ENCODE measurements at places on chromosomes 12 and 14. TPM values are rescaled to one million over a fixed set of nuclear protein-coding genes. Genes with fewer than 3 reads are reported as not detected.

DNA sequence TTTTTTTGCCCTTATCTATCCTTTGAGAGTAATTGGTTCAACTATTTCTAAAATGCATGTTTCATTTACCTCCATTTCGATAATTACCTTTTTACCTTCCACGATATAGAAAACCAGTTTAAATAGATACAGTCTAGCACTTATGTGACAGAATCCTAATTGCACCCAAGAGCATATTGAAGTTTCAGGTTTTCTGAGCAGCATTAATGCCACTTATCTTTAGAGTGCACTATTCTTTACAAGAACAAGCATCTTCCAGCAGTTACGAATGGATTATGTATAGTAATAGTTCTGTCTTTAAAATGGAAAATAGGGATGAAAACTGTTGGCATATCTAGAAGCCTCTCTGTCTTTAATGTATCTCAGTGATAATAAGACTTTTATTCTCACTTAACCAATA is 82.2 kb upstream of the ATXN7L3B start:
- H3K27ac ChIP-seq = no peak overlapping the region
- DNase-seq = no peak
- no peaks in the 10 kb centered on the region for H3K4me1 ChIP-seq
- H3K4me3 ChIP-seq = no peak overlapping the region

Gene TSPAN9
- 30.1 TPM for total RNA-seq

Gene SERPINA1
- not detected for total RNA-seq

- H3K4me1 ChIP-seq = no peaks in the 10 kb centered on the region
- no peak overlapping the region for H3K27ac ChIP-seq
- no peak overlapping the region for H3K4me3 ChIP-seq
- no peaks in the 10 kb centered on the region for H3K36me3 ChIP-seq
These were observed 500.8 kb upstream of the GARIN6 start for GRCh38 chr12:99146730-99147129.

GRCh38 chr14:53603994-53604393 is 352.6 kb downstream of the BMP4 start:
- H3K4me3 ChIP-seq = no peak overlapping the region
- no peak overlapping the region for H3K27ac ChIP-seq
- H3K27me3 ChIP-seq = peaks cover 3% of the 10 kb centered on the region

DNA sequence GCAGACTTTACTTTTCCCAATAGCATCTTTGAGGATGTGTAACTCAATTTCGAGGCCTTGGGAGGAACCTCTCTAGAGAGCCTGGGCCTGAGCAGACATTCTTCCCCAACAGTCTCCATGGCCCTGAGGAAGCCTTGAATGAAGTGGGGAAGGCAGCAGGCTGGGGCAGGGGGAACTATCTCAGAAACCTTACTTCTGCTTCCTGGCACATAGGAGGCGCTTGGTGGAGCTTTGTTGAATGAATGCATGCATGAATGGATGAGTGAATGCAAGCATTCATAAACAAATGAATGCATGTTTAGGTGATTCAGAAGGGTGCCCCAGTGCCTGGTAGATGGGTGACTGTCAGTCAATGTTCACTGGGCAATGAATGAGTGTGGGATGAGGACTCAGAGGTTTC is 58.3 kb downstream of the GALNT16 start:
- H3K27ac ChIP-seq = no peak overlapping the region
- H3K27me3 ChIP-seq = peaks cover 4% of the 10 kb centered on the region
- no peak overlapping the region for H3K4me3 ChIP-seq
- H3K4me1 ChIP-seq = peaks cover 30% of the 10 kb centered on the region
- no peak for DNase-seq
- H3K36me3 ChIP-seq = 0 out of 2 replicates have a peak, but pooled peaks cover 5% of the 10 kb centered on the region

Gene AGAP2
- 0.14 TPM for total RNA-seq

Gene AICDA
- total RNA-seq = not detected

Measured in HFFc6 (cell line).